EL (cell line): ENCODE measurements at places on chromosomes 13 and 19.
A peak's percentile ranks its signal among the peaks of the same experiment; 100 is the strongest.

DNA sequence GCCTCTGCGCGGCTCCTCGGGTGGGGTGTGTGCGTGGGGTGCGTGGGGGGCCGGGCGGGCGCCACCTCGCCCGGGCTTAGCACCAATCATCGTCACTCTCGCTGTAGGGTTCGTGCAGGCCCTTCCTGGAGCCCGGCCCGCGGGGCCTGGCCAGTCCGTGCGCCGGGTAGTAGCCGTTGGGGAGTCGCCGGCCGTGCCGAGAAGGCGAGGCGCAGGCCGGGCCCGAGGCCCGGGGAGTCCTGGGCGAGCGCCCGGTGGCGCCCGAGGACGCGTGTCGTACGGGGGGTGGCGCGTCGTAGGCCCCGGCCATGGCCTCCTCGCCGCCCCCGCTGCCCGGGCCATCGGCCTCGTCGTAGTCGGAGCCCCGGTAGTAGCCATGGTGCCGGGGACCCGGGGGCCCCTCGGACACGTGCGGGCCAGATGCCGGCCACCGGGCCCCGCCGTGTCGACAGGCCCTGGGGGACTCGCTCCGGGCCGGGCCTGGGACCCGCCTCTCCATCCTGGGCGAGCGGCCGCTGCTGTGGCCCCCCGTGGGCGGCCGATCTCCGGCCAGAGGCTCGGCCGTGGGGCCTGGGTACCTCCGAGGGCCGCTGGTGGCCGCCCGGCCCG is 57.1 kb downstream of the IER2 start:
- DNase-seq: peak; percentile 29

DNA sequence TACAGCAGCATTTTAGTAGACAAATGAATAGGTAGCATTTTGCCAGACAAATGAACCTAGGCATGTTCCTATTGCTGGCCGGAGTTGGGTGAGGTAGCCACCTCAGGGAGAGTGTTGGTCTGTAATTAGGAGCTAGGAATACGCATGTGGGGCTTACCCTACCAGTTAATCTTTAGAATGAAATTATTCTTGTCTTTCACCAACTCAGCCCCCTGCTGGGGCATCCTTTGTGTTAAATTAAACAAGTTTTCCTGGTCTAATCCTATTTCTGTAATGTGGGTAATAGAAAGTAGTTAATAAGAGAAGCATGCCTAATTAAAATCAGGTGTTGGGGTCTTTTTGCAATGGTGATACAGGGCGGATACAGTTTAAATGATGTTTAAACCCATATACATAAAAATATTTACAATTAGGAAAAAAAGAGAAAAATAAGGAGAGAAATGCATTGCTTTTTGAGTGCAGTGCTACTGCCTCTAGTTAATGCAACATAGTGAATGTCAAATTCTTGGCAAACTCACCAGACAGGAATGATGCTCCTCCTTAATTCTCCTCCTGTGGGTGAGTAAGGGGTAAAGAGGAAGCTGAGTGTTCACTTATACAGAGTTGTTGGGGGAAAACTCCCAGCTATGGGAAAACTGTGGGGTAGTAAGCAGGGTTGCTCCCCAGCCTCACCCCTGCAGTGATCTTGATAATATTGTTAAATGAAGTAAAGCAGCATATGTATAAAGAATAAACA is 276.4 kb upstream of the EDNRB start:
- DNase-seq: peak; percentile 68

DNA sequence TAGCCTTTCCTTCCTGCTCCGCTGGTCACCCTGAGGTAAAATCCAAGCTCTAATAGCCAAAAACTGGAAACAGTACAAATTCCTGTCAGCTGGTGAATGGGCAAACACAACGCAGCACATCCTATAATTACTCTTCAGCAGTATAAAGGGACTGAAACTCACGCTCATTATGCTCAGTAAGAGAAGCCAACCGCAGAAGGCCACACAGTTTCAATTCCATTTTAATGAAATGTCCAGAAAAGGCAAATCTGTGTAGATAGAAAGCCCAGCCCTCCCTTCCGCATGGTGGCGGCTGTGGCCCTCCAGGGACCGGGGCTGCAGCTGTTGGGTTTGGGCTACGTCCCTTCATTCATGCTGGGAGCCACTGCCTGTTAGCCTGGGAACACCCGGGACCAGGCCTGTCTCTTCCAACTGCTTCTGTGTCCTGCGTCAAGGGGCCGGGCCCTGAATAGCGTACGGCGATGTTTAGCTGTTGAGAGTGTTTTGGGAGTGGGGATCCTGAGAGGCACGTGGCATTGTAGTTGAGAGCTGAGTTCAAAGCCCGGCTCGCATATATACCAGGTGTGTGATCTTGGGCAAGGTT is 23.5 kb downstream of the NKPD1 start:
- DNase-seq: no peak

GRCh38 chr19:39497996-39498797 is 550 bp upstream of the DLL3 start:
- DNase-seq: peak; percentile 36

GRCh38 chr13:99414048-99414995 is 87.0 kb upstream of the TM9SF2 start:
- DNase-seq: no peak
